ENCODE measurements at places on chromosomes 2 and 18.
A peak's percentile ranks its signal among the peaks of the same experiment; 100 is the strongest.

- DNase-seq = no peak
Observed at GRCh38 chr2:192551760-192552159, 357.0 kb upstream of the TMEFF2 start.

GRCh38 chr2:160581448-160581847, 87.8 kb upstream of the RBMS1 start:
- no peak for DNase-seq

DNA sequence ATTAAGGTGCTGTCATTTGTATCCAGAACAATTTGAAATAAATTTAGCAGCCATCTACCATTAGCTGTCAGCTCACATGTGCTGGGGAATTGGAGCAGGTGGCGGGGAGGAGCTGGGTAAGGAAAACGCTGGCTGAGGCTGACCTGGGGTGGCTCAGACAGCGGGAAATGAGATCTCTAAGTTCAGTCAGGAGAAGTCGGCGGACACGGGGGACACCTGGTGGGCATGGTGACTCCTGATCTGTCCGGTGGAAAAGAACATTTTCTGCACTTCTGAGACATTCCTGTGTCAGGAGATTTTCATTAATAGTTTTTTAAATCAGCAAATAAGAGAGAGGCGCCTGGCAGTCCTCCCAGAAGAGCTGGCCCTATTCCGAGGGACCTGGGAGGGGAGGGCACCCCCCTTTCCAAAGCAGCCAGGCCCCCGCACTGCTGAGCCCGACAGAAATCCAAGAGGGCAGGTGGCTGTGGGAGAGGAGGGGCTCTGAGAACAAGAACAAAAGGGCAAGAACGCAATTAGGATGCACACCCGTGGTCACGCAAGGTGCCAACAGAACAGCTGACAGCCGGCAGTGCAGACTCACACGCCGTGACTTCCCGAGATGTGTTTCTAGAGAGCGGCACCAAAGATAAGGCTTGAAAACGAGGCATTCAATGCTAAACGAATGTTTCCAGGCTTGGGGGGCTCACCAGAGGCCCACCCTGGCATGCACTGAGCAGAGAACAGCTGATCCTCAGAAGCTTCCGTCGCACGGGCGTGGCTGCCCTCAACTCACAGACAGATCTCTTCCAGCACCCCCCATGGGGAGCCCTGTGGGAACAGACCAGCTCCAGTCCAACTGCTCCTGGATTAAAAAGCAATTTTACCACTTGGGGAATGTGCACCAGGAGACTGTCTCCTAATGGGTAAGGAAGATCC, 26.4 kb downstream of the SLC66A2 start:
- DNase-seq = no peak

GRCh38 chr2:41853427-41854191, 194.2 kb upstream of the PKDCC start:
- DNase-seq = peak; percentile 55

DNA sequence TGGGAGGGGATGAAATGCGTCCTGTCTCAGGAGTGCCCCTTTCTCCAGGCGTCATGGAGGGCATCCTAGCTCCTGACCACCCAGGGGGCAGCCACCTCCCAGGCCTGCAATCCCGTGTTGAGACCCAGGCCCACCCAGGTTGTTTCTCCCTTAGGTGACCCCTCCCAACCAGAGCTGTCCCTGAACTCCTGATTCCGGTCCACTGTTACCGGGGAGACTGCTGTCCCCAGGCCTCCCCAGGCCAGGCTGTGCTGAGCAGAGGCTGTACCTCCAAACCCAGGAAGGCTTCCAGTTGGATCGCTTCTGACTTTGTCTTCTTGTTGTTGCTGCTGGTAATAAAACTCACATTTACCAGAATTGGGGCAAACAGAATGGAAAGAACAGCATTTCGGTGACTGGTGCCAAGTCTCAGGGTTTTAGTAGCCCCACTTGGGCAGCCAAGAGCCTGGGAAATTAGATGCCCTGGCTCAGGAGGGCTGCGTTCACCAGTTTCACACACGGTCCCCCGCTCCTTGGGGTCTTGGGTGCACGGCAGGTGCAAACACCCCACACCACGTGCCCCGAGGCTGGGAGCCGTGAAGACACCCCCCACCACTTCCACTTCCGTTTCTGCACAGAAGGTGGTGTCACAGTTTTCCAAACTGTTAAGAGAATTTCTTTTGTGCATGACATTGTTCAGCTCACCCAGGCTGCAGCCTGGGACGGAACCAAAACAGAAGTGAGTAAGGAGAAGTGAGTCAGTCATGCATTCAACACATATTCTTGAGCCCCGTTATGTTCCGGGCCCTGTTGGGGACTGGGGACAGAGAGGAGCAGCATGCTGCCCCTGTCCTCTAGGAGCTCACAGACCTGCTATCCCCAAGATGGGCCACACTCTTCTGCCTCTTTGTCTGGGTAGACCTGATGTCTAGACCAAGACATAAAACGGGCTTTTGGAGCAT, 29.4 kb downstream of the ITM2C start:
- DNase-seq = no peak

DNA sequence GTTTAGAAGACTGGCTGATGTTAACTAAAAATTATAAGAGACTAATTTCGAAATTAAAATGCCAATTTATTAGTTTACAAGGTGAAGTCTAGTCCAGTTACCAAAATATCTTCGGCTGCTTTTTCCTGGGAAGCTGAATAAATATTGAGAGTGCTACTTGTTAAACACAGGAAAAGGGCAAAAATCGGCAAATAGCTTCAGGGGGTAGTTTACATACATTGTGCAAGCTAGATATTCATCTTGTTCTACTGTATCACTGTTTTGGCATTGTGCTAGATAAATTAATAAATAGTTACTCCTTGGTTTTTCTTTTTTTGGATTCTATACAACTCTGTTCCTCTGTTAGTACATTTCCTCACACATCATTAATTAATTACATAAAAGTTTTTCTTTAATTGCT, 29.3 kb downstream of the NHEJ1 start:
- DNase-seq = no peak

DNA sequence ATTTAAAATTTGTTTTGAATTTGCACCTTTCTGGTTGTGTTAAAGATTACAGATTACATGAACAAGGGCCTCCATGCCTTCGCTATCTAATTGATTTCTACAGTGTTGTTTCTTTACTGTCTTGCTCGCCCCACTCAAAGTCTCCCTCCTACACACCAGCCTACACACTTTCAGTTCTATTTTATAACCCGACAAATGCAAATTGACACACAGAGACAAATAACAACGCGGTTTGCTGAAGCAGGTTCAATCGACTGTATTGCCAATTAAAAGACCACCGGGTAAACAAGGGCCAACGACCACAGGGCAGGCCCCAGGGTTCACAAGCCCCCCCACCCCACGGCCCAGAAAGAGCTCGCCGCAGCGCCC, 869 bp downstream of the STARD7 start:
- DNase-seq = no peak

GRCh38 chr2:203993560-203993959, 57.0 kb downstream of the ICOS start:
- DNase-seq = no peak

Data from NCI-H2227 treated with DMSO at 0.1 percent for 48 hours (cell line).